ENCODE measurements at places on chromosomes 13 and 19. TPM values are rescaled to one million over a fixed set of nuclear protein-coding genes. Genes with fewer than 3 reads are reported as not detected.

Gene KCNC3
- 4.3 TPM for total RNA-seq

Gene SUGP1
- 65.6 TPM for total RNA-seq

Gene CTXN1
- total RNA-seq = 27.0 TPM

Gene SPACA4
- total RNA-seq = 0.55 TPM

Gene CLDN10
- total RNA-seq = not detected

Gene PEX11G
- total RNA-seq = 3.5 TPM

Gene PINLYP
- 1.5 TPM for total RNA-seq

Gene CEACAM20
- not detected for total RNA-seq

Gene SLC6A16
- not detected for total RNA-seq

Gene RFPL4A
- 0.49 TPM for total RNA-seq

- no peak for DNase-seq
Measured at GRCh38 chr13:80436571-80437169, 95.7 kb upstream of the SPRY2 start.

- peak; percentile 16 for DNase-seq
Measured at GRCh38 chr13:101384929-101385328, 31.4 kb downstream of the NALCN start.

DNA sequence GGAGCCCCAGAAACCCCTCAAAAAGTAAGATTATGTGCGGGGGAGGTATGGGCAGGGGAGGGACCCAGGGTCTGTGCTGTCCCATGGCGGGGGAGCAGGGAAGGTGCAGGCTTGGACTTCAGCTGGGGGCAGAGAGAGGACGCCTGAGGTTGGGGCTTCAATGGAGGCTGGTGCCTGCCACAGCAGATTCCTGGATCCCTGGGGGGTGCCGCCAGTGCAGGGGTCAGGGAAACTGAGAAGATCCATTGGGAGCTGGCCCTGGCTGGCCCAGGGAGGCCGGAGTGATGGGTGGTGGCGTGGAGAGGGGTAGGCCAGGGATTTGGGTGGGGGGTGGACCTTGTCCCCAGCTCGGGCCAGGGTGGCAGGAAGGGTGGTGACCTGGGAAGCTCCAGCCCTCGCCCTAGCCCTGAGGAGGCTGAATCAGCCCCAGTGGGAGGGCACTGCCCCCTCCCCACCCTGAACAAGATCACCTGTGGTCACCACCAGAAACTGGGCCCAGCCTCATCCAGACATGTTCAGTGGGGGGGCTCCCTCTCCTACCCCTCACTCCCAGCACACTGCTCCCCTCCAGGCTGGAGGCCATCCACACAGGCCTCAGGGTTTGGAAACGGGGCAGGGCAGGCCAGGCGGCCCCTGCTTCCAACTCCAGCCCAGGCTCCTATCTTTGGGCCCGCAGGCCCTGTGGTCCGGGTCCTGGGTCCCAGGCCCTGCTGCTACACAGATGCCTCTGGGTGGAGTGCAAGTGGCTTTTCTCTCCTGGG, 1.4 kb downstream of the NKPD1 start:
- no peak for DNase-seq

- DNase-seq = no peak
Measured at GRCh38 chr13:108402850-108403249, 133.3 kb downstream of the TNFSF13B start.

- no peak for DNase-seq
Measured at GRCh38 chr13:109610517-109610916, 175.9 kb downstream of the IRS2 start.

DNA sequence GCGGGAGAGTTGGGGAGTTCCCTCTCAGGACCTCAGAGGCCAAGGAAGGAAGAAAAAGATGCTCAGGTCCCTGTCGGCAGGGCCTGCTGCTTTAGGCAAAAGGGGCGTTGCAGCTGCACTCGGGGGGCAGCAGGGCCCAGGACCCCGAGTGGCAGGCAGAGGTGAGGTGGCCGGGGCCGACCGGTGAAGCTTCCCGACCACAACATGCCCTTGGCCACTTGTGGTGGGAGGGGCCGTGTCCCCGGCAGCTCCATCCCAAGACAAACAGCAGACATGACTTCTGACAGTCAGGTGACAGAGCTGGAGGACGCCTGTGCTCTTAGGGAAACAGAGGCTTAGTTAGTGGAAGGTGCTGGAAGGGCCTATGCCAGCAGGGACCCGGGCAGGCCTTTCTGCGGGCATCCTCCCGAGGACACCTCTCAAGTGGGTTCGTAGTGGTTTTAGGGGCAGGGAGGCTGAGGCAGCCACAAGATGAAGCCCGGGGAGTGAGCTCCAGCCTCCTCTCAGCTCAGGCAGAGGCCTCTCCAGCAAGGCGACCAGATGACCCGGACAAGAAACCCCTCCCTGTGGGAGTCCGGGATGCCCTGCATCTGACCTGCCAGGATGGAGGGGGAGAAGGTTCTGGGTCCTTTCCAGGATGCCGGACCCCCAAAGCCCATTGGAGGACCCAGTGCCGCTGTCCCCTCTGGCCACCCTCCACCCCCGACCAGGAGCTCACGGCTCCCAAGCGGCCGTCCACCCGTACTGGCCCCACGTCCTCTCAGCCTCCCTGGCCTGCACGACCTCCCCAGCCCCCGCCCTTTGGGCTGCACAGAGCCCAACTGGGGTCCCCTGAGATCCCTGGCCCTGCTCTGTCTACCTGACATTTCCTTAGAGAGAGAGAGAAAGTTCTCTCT, 24.2 kb downstream of the BTBD2 start:
- DNase-seq = no peak

DNA sequence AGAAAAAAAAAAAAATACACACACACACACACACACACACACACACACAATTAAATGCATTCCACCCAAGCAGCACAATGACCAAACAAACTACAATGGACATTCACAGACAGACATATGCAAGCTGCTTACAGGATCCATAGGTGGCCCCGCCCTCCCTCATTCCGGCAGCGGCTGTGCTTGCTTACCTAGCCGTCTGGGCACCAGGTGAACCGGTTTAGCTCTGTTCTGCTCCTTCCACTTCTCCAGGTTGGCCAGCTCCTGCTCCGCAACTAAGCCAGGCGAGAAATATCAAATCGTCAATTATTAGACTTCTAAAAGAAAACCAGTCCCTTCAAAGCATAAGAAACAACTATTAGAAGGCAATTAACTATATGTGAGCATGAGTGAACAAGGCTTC, 23.1 kb downstream of the EPSTI1 start:
- DNase-seq = no peak

GRCh38 chr19:5644037-5644436, 21.2 kb downstream of the SAFB start:
- no peak for DNase-seq

DNA sequence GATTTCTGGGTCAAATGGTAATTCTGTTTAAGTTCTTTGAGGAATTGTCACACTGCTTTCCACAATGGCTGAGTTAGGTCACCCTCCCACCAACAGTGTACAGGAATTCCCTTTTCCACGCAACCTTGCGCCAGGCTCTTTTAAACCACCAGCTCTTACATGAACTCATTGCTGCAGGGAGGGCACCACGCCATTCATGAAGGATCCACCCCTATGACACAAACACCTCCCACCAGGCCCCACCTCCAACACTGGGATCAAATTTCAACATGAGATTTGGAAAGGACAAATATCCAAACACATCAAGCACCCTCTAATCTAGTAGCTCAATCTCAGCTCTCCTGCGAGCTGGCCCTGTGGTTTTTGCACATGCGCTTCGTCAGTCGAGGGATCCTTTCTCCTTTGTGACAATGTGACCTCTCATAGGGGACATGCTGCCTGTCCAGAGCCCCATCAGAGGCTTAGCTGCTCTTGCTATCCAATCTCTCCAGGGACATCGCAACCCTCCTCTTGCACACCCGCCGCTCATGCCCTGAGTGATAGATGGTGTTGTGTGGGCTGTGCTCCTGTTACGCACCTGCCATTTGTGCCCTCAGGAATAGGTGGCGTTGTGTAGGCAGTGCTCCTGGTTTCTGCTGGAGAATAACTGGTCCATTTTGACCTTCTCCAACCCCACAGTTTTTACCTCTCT, 328.0 kb downstream of the UQCRFS1 start:
- no peak for DNase-seq

GRCh38 chr19:55301459-55302317, 17.9 kb downstream of the BRSK1 start:
- peak; percentile 76 for DNase-seq

GRCh38 chr19:54959840-54960239, 6.3 kb upstream of the NLRP2 start:
- DNase-seq = no peak
